ENCODE measurements at places on chromosomes 11 and 22. TPM values are rescaled to one million over a fixed set of nuclear protein-coding genes. Genes with fewer than 3 reads are reported as not detected.

- no peak overlapping the region for H3K27ac ChIP-seq
- H3K4me3 ChIP-seq, result no peak overlapping the region
- H3K36me3 ChIP-seq, result no peaks in the 10 kb centered on the region
- H3K27me3 ChIP-seq, result no peaks in the 10 kb centered on the region
- peak; percentile 19 for DNase-seq
- no peaks in the 10 kb centered on the region for H3K4me1 ChIP-seq
These were observed 2050.6 kb upstream of the RAG2 start for GRCh38 chr11:38648604-38649003.

DNA sequence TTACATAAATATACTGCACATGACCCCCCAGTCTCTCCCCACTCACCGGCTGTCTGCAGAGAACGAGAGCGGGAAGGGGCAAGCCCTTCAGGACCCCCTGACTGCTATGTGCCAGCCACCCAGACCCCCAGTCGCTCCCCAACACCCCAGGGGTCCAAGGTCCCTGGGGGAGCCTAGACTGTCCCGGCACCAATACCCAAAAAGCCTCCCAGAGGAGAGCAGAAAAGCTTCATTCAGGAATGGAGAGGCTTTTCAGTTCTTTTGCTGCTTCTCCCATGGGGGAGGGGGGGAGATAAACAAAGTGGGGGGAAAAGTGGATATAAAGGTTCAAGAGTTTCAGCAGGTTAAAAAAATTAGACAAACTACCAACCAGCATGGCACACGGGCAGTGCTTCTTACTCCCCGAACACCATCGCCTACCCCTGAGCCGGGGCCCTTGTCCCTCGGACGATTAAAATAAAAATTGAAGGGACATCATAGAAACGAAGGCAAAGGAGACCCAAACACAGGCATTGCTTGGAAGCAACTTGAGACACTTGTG is 1.3 kb downstream of the CSNK1E start:
- H3K27ac ChIP-seq, result peak overlapping the region; percentile 87
- H3K4me1 ChIP-seq, result peaks cover 39% of the 10 kb centered on the region
- H3K4me3 ChIP-seq, result peak overlapping the region; percentile 96
- no peak for DNase-seq
- peaks cover 3% of the 10 kb centered on the region for H3K36me3 ChIP-seq

DNA sequence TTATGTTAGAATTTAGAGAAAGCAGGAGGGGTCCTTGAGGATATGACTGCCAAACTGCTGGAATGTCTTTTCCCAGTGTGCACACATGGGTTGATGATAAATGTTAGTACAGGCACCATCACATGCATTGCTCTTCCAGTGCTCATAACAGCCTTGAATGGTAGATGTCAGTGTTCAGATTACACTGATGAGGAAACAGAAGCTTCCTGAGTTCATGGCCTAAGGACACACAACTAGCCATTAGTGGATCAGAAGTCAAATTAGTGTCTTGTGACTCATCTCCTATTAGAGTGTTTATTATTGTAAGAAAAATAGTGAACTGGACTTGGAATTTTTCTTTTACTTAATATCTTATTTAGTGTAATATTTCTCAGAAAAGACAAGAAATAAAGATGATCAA is 241.5 kb downstream of the DDX10 start:
- H3K36me3 ChIP-seq, result no peaks in the 10 kb centered on the region
- H3K27me3 ChIP-seq, result no peaks in the 10 kb centered on the region
- H3K4me1 ChIP-seq, result peaks cover 5% of the 10 kb centered on the region
- DNase-seq, result peak; percentile 83
- no peak overlapping the region for H3K27ac ChIP-seq

The RIC3 gene
- total RNA-seq, result not detected

The UPK3A gene
- total RNA-seq, result not detected

The ARL2 gene
- 99.9 TPM for total RNA-seq

- no peak overlapping the region for H3K27ac ChIP-seq
- no peaks in the 10 kb centered on the region for H3K36me3 ChIP-seq
- no peak overlapping the region for H3K4me3 ChIP-seq
- no peaks in the 10 kb centered on the region for H3K27me3 ChIP-seq
These were observed 10.1 kb downstream of the SLC5A1 start for GRCh38 chr22:32052936-32053791.

The E2F8 gene
- total RNA-seq, result not detected

DNA sequence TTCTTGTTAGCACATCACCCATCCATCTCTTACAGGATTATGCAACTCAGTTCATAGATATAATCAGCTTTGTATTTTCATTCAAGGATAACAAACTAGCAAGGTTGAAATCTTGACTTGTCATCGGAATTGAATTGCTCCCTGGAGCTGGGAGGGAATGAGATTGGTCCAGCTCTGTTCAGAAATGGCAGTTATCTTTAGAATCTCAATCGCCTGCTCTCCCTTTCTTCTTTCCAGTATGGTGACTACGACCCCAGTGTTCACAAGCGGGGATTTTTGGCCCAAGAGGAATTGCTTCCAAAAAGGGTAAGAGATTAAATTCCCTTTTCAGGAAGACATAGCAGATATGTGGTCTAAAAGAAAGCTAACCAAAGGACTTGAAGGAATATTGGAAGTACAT is 51.0 kb downstream of the NF2 start:
- peaks cover 5% of the 10 kb centered on the region for H3K36me3 ChIP-seq
- no peaks in the 10 kb centered on the region for H3K4me1 ChIP-seq
- no peaks in the 10 kb centered on the region for H3K27me3 ChIP-seq
- no peak overlapping the region for H3K4me3 ChIP-seq
- no peak overlapping the region for H3K27ac ChIP-seq

GRCh38 chr11:60121264-60121663 is 32.8 kb downstream of the MS4A2 start:
- no peaks in the 10 kb centered on the region for H3K4me1 ChIP-seq
- H3K4me3 ChIP-seq, result no peak overlapping the region
- no peaks in the 10 kb centered on the region for H3K36me3 ChIP-seq
- H3K27ac ChIP-seq, result no peak overlapping the region
- DNase-seq, result no peak
- no peaks in the 10 kb centered on the region for H3K27me3 ChIP-seq

The OR51B5 gene
- 0.17 TPM for total RNA-seq

DNA sequence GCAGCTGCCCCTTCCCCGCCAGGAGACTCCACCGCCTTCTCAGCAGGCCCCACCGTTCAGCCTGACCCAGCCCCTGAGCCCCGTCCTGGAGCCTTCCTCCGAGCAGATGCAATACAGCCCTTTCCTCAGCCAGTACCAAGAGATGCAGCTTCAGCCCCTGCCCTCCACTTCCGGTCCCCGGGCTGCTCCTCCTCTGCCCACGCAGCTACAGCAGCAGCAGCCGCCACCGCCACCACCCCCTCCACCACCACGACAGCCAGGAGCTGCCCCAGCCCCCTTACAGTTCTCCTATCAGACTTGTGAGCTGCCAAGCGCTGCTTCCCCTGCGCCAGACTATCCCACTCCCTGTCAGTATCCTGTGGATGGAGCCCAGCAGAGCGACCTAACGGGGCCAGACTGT is 42.6 kb downstream of the PPP2R1B start:
- peaks cover 21% of the 10 kb centered on the region for H3K36me3 ChIP-seq
- no peaks in the 10 kb centered on the region for H3K27me3 ChIP-seq
- DNase-seq, result no peak
- no peak overlapping the region for H3K27ac ChIP-seq

DNA sequence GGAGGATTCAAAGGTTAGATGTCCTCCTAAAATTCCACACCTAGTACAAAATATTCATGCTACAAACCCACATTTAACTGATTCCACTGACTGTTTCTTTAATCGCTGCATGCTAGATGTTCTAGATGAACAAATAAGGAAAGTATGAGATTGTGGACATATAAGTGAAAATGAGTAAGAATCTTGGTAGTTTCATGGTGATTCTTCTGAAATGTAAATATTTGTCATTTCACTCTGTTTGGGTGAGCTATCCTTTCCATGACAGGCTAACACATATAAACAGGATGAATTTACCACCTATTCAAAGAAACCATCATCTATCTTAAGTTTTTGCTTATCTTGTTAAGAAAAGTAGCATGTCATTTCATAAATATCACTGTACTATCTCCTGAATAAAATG is 14.8 kb downstream of the OR5B3 start:
- no peaks in the 10 kb centered on the region for H3K27me3 ChIP-seq
- peak overlapping the region; percentile 46 for H3K27ac ChIP-seq
- no peak overlapping the region for H3K4me3 ChIP-seq
- H3K4me1 ChIP-seq, result peaks cover 18% of the 10 kb centered on the region
- peak; percentile 23 for DNase-seq

DNA sequence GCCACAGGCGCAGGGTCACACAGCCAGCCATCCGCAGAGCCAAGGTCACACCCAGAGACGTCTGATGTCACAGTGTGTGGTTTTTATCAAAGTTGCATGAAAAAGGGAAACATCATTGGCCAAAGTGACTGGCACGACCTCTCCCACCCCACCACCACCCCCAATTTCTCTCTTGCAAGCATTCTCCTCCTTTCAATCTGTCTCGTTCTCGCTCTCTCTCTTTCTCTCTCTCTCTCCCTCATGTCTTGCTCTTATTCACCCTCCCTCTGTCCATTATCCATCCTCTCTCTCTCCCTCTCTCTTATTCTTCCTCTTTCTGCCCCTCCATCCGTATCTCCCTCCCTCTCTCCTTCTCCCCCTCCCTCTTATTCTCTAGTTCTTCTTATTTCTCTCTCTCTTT is 40.6 kb downstream of the MN1 start:
- H3K36me3 ChIP-seq, result no peaks in the 10 kb centered on the region
- H3K4me3 ChIP-seq, result no peak overlapping the region
- H3K27ac ChIP-seq, result no peak overlapping the region
- no peaks in the 10 kb centered on the region for H3K4me1 ChIP-seq
- H3K27me3 ChIP-seq, result no peaks in the 10 kb centered on the region
- no peak for DNase-seq

GRCh38 chr11:120229451-120230424 is 10.2 kb upstream of the POU2F3 start:
- no peak overlapping the region for H3K27ac ChIP-seq
- H3K27me3 ChIP-seq, result peaks cover 3% of the 10 kb centered on the region
- DNase-seq, result peak; percentile 42
- H3K4me1 ChIP-seq, result no peaks in the 10 kb centered on the region
- peaks cover 6% of the 10 kb centered on the region for H3K36me3 ChIP-seq
- H3K4me3 ChIP-seq, result no peak overlapping the region

DNA sequence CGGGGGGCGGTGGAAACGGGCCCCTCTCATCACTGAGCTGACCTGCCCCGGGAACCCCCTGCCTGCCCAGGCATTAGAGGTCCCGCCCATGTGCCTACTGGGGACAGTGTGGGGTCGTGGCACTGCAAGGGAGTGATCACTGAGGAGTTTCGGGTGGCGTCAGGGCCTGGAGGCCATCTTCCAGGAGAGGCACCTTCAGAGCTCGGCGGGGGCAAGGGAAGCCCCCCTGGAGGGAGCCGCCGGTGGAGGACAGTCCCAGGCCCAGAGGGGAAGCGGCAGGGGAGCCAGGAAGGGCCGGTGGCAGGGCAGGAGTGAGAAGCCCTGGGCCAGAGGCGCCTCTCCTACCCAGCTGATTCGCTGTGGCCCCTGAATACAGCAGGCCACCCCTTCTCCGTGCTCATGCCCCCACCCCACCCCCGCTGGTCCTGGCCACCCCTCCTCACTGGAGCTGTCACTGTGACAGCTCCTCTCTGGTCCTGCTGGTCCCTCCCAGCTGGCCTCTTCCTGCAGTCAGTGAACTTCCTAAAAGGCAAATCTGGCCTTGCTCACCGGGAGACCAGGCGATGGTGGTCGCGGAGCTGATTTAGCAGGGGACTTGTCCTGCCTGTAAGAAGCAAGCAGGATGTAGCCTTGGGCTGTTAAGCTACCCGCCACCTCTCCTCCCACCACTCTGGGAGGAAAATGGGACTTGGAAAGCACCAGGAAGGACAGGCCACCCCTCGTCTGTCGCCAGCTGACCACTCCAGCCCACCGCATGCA is 2.0 kb upstream of the MAPK11 start:
- DNase-seq, result no peak
- no peaks in the 10 kb centered on the region for H3K27me3 ChIP-seq
- no peak overlapping the region for H3K27ac ChIP-seq

DNA sequence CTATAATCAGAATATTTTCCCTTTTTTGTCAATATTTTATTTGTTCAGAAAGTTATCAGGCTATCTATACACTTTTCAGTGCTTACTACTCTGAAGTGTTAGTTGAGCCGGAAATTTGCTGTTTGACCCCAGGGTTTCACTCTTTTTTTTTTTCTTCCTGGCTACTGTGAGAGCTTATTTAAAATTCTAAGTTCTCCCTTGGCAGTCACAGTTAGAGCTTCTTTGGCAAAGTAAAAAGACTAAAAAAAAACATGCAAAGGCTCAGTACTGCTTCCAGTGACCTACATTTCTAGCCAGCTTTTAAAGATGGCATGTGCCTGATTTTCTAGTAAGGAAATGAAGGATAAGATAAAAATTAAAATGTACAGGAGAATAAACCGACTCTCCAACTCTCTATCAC is 48.4 kb downstream of the ELP4 start:
- H3K27me3 ChIP-seq, result no peaks in the 10 kb centered on the region
- DNase-seq, result peak; percentile 22
- H3K4me1 ChIP-seq, result no peaks in the 10 kb centered on the region
- no peaks in the 10 kb centered on the region for H3K36me3 ChIP-seq

DNA sequence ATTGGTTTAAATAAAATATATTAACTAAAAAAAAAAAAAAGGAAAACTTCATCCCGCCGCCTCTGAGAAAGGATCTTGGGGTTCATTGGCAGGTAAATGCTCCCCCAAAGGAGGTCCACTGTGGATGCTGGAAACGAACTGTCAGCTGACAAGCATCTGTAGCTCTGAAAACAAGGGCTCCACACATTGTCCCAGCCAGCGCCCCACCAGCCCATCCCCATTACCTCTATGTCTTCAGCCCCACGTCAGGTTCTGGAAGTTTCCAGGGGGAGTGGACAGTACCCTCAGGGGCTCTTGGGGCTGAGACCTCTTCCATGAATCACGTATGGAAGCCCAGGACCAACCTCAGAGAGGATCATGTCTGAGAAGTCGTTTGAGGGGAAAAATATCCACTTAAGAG is 66.4 kb upstream of the WNT7B start:
- H3K36me3 ChIP-seq, result peaks cover 3% of the 10 kb centered on the region
- peaks cover 23% of the 10 kb centered on the region for H3K4me1 ChIP-seq
- no peaks in the 10 kb centered on the region for H3K27me3 ChIP-seq
- DNase-seq, result no peak

- no peak overlapping the region for H3K27ac ChIP-seq
- H3K36me3 ChIP-seq, result no peaks in the 10 kb centered on the region
- no peaks in the 10 kb centered on the region for H3K27me3 ChIP-seq
- H3K4me1 ChIP-seq, result peaks cover 9% of the 10 kb centered on the region
These were observed 13.9 kb downstream of the CD82 start for GRCh38 chr11:44579302-44579761.

- peaks cover 2% of the 10 kb centered on the region for H3K4me1 ChIP-seq
- H3K27me3 ChIP-seq, result peaks cover 5% of the 10 kb centered on the region
- no peak overlapping the region for H3K27ac ChIP-seq
- DNase-seq, result peak; percentile 55
- H3K36me3 ChIP-seq, result no peaks in the 10 kb centered on the region
These were observed 49.0 kb downstream of the RPUSD4 start for GRCh38 chr11:126162306-126163030.

The OR8A1 gene
- not detected for total RNA-seq

The HBD gene
- total RNA-seq, result 5.9 TPM

- no peaks in the 10 kb centered on the region for H3K36me3 ChIP-seq
- no peak overlapping the region for H3K27ac ChIP-seq
- H3K4me1 ChIP-seq, result peaks cover 6% of the 10 kb centered on the region
- no peak for DNase-seq
These were observed 31.6 kb upstream of the HMOX1 start for GRCh38 chr22:35349368-35349703.

All from fibroblast of lung (primary cell).